ENCODE measurements at places on chromosomes 7 and 10.

DNA sequence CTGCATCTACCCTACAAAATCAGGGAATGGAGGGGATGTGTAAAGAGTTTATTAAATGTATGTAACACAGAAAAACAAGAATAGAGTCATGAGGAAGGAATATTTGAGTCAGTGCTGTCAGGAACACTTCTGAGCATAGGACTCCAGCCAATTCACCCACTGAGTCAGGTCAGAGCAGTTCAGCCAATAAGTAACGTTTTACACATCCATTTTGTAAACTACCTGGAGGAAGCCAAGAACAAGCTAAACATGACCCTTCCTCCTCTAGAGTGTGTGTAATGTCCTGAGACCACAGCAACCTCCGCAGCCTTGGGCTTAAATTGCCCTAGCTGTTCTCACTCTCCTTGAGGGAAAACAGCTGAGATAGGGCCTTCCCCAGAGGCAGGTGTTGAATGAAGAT, 691.5 kb upstream of the LRRN3 start:
- no peak for DNase-seq

- no peak for DNase-seq
Measured at GRCh38 chr7:14834883-14835282, 67.7 kb downstream of the DGKB start.

DNA sequence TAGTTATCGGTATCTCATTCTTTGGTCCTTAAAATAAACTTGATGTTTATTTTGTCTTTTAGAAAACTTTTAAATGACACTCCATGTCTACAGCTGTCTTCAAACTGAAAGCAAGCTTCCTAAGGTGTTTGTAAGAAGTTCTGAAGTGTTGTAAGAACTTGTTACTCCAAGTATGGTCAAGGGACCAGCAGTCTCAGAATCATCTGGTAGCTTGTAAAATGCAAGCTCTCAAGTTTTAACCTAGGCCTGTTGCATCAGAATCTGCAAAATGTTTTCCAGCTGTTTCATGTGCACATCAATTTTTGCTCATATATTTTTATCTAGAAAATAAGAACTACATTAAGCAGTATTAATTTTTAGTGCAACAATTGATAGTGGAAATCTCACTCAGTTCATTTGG, 104.1 kb downstream of the THSD7A start:
- DNase-seq: no peak

DNA sequence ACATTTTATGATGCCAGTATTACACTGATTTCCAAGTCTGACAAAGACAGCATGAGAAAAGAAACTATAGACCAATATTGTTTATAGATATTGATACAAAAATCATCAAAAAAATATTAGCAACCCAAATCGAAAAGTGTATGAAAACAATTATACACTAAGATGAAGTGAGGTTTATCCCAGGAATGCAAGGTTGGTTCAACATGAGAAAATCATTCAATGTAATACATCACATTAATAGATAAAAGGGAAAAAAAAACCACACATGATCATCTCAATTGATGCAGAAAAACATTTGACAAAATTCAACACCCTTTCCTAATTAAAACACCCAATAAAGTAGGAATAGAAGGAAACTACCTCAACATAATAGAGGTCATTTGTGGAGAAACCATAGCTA, 153.9 kb downstream of the DNAJC1 start:
- DNase-seq: no peak

DNA sequence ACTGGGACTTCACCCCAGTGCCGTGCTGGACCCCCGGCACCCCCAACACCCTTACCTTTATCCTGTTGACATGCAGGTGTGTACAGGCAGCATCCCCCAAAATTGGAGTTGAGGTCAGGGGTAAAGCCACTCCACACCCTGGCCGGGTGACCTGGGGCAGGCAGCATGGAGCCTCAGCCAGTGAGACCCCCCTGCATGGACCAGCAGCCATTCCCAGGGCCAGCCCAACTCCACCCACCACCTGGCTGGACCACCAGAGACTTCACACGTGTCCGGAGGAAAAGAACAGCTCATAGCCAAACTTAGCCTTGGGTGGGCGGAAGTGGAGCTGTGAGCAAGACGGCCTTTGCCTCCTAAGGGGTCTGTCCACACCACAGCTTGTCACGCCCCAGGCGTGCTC, 413.0 kb upstream of the FOXK1 start:
- DNase-seq: no peak

- DNase-seq: no peak
Measured at GRCh38 chr7:127644484-127644883, 7.5 kb upstream of the SND1 start.

DNA sequence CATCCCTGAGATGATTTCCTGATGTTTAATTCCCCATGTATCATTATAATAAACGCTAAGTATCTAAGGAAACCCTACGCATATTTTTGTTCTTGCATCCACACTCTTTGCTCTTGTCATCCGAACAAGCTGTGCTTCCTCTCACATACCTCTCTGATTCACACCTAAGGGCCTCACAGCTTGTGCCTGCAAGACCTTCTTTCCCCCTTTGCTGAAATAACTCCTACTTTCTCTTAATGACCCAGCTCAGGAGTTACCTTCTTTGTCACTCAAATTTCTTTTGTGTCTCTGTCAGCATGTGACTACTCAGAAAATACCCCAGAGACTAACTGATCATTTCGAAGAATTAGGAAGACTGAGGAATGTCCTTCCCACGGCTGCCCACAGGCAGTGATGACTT, 209.3 kb upstream of the IMMP2L start:
- DNase-seq: no peak

DNA sequence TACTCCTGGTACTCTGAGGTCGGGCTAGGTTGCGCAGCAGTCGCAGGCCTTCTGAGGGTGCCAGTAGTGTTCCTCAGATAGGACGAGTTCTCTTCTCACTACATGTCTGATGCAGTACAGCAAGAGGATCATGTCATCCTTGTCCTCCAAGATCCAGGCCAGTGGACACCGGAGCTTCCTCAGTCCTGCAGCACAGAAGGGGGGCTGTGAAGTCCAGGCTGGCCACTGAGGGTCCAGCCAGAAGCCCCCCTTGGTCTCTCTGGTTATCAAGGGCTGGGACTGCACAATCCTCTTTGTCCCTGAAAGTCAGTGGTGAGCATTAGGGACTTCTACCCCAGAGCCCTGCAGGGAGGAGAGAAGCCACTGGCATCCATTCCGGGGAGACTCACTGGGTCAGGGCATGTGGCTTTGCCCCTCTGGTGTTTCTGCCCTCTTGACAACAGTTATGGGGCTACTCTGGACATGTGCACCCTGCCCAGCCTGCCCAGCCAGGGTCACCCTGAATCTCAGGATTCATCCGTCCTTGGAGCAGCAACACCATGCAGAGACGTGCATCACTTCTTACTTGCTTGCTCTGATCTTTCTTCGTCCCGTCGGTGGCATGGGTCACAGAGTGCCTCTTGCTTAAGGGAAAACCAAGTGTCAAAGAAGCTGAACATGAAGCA, 125.7 kb downstream of the ADCY1 start:
- DNase-seq: no peak

GRCh38 chr10:28812384-28813372, 135.4 kb downstream of the BAMBI start:
- no peak for DNase-seq

- no peak for DNase-seq
Measured at GRCh38 chr7:40470091-40470592, 335.3 kb downstream of the SUGCT start.

DNA sequence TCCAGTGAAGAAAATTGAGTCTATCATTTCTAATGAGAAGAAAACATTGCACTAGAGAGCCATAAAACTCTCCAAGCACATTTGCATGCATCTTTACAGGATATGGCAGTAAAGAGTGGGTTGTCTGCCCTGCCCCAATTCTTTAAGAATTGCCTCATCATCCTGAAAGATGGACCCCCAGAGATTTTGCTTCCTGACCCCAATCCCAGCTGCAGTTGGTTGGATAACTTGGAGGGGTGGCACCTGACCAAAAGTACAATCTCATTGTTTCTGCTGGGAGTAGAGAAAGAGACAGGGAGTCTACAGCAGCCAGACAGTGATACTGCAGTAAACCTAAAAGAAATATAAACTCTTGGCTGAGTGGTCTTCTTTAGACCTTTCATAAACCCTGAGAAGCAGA, 49.1 kb upstream of the ADCY1 start:
- no peak for DNase-seq

GRCh38 chr10:91797874-91798648, at the start of gene TNKS2:
TNKS2 (plus strand) TSS chr10:91798426; CDS start chr10:91798691, 265 bp downstream.
- DNase-seq: peak; percentile 96

DNA sequence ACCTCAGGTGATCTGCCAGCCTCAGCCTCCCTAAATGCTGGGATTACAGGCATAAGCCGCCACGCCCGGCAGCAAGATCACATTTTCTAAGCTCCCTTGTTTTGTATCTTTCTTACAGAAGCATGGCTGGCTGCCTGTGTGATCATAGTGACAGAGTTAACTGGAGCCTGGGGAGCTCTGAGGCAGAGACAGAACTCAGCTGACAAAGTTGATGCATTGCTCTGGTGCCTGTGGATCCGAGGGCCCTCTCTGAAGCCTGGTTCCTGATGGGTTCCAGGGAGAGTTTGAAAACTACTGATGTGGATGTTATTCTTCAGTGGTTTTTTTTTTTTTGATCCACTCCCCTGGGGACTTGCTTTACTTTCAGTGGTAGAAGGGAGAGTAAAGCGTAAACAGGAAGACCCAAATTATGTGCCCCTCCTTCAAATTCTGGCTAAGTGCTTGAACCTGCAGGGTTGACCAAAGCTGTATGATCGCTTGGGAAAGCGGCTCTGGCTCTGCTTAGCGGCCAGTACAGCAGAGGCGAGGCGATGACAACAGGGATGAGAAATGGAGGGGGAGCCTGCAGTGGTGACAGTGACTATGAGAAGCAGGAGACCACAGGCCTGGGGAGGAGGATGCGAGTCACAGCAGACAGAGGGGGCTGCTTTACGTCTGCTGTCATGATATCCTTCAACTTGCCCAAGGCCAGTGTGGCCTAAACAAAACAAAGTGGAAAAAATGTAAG, 6.8 kb upstream of the EFCAB10 start:
- no peak for DNase-seq

GRCh38 chr10:123748711-123749110, 82.6 kb downstream of the GPR26 start:
- DNase-seq: no peak

DNA sequence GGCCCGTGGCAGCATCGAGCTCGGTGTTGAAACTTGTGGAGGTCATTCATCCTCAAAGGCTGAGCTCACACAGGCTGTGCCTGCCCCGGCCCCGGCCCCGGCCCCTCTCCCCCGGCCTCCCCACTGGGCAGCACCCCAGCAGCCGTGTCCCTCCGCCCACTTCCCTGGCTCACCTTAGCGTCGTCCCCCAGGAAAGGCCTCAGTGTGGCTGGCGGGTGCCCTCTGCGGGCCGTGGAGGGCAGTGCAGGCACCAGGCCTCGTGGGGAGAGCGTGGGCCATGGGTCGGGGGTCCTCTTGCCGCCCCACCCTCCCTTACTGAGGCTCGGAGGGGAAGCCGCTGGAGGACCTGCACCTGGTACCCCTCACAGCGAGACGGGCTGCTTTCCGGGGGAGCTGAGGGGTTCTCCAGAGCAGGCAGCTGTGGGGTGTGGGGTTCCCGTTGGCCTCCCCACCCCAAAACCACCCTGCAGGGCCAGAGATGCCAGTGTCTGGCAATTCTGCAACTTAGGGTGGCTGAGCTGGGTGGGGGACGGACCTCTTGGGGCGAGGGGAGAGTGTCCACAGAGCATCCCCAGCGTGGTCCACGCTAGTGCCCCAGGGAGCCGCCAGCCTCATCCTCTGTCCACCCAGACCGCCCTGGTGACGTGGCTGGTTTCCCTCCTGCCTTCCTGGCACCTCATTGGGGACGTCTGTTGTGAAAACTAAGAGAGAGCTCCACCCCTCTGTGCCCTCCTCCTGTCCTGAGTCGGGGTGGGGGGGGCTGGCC, 44.2 kb upstream of the DPYSL4 start:
- no peak for DNase-seq

DNA sequence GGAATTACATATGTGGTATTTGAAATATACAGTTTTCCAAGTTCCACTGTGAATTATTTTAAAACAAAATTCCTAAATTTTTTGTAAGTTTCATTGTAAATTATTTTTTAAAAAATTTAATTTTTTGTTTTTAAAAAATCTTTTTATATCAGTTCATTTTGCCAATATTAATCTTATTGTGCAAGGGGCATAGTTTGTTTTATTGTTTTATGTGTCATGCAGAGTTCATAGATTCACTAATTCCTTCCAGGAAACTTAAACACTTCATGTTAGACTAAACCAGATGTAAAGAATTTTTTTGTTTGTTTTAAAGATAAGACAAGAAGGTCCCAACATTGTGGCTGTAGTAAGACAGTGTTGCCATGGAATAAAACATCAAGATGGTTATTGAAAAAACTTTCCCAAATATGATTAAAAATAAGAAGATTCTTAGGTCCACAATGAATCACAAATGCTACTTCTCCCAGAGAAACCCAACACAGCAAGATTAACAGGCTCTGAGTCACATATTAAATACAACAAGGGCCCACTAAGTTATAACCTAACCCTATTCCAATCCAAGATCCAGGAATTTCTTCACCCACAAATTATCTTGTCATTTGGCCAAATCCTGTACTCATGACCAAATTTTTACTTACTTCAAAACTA, 464.7 kb upstream of the IGFBP3 start:
- no peak for DNase-seq

GRCh38 chr10:100185364-100186252, at the start of gene ERLIN1:
ERLIN1 (minus strand) TSS chr10:100186029; CDS start chr10:100185626, 403 bp downstream.
- DNase-seq: peak; percentile 94

GRCh38 chr7:22935269-22935668, 78.7 kb downstream of the HYCC1 start:
- DNase-seq: no peak

DNA sequence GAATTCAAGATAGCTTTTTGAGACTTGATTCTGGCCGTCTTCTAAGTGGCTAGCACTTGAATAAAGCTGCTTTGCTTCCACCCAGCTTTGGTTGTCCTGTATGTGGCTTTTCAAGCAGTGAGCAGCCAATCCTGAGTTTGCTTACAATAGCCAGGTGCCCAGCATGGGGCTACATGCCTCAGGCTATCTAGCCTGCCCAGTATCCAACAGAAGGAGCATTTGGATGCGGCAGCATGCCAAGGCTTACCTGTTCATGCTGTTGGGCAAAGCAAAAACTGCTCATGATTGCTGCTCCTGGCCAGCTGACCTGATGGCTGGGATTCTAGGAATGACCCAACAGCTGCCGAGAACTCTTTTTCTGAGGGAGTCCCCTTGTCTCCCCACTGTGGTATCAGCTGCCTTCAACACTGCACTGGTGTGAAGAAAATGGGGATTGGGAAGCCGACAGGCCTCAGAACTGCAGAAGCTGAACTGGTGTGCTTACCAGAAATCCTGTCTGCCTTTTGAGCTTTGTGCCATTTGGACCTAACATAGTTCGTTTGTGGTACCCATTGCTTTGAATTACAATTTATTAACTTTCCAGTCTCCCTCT, 618.9 kb upstream of the IGFBP3 start:
- no peak for DNase-seq

DNA sequence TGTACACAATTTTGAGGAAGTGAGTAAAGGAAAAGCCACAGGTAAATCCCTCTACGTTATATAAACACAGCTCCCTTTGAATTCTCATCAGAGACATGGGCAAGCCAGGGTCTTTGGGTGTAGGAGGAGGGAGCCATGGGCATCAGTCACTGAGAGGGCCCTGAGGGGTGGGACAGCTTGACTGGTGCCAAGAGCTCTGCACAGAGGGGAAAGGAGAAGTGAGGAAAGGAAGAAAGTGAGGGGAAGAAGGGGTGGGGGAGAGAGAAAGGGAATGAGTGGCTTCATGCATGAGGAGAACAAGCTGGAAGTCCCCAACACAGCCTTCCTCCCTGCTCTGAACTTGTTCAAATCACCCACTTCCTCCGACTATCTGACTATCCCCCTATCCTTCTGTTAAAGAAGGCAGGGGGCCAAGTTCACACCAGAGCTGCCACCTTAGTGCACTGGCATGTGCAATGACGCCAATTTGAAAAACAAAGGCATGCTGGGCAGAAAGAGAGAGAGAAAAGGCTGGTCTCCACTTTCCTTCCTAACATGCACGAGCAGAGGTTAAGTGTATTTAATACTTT, 16.4 kb upstream of the RNF148 start:
- no peak for DNase-seq

Data from inflammatory macrophage (primary cell).